ENCODE measurements at places on chromosomes 12 and 14. TPM values are rescaled to one million over a fixed set of nuclear protein-coding genes. Genes with fewer than 3 reads are reported as not detected.

The TSPAN8 gene
- total RNA-seq: not detected

The CD4 gene
- 0.07 TPM for total RNA-seq

The DEPDC4 gene
- 1.0 TPM for total RNA-seq

- no peak for DNase-seq
These were observed 188.3 kb upstream of the C14orf180 start for GRCh38 chr14:104390941-104391901.

- DNase-seq: no peak
These were observed 74.6 kb downstream of the MED13L start for GRCh38 chr12:116202940-116203339.

- DNase-seq: no peak
These were observed 33.3 kb upstream of the CCDC198 start for GRCh38 chr14:57526942-57527341.

Measured in epithelial cell of proximal tubule (primary cell).